Activated CD8-positive, alpha-beta memory T cell treated with anti-CD3 and anti-CD28 coated beads, Interleukin-2, amount 50 U/mL, for 4 hours (primary cell): ENCODE measurements at places on chromosomes 12 and 14.

DNA sequence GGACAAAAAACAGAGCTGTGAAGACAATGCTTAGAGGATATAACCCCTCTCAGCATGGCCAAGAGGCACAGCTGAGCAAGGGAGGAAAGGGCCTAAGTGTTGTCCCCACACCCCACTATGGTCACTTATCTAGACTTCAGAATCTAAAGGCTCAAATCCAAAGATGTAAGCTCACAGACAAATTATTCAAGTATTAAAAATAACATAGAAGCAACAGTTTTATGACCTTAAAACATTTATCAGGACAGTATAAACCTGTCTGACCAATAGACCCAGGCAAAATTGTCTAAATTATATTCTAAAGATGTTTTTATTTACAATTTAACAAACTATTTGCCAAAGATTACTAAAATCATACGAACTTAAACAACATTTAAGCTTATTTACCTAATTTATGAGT, 28.1 kb upstream of the PRICKLE1 start:
- no peak for DNase-seq

GRCh38 chr14:33532553-33532952, 418.3 kb downstream of the EGLN3 start:
- DNase-seq = no peak

- DNase-seq = no peak
Measured at GRCh38 chr12:88805692-88806091, 225.4 kb upstream of the KITLG start.

DNA sequence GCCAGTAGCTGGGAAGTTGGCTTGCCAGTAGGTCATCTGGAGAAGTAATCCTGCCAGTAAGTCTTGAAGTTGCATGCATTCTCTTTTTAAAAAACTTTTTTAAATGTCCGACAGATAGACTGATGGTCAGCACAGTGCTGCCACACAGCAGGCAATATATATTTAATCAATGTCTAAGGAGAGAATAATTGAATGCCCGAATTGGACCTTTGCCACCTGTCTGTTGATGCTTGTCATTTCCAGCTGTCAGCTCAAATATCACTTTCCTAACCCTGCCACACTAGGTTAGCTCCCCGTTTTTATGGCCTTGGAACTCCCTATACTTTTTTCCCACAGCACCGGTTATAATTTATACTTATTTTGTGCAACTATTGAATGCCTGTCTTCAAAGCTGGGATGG, 2.1 kb upstream of the SLC15A4 start:
- no peak for DNase-seq

DNA sequence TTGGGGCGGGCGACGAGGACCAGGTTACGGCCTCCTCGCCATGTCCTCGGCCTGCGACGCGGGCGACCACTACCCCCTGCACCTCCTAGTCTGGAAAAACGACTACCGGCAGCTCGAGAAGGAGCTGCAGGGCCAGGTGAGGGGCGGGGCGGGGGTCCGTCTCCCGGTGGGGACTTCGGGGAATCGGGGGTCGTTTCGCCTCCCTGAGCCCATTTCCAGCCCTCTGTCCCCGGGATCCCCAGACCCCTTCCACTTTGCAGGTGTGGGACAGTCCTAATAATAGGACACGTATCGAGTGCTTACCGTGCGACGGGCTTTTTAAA, 380 bp downstream of the ANKRD13A start:
- DNase-seq = peak; percentile 28

DNA sequence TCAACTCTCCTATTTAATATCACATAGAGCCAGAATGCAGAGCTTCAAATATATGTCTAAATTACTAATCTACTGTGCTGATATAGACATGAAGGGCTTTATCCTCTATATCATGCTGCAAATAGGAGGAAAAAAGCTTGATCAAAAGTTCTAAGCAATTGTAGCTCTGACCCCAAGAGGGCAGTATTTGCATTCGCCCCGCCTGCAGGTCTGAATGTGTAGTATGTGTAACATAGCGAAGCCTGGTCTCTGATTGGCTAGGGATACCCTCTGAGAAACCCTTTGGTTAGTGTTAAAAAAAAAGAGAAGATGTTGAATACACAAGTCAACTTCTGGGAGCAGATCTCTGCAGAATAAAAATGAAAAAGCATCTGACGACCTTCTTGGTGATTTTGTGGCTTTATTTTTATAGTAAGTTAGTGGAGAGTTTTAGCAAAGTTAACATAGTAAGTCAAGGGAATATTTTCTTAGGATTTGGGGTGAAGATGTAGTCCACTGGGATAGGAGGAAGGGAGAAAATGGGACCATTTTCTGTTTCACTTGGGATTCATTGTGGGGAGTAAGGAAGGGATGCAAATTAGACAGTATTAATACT, 151.6 kb upstream of the OR4E1 start:
- peak; percentile 21 for DNase-seq

- DNase-seq = no peak
Measured at GRCh38 chr14:78927261-78927660, 757.1 kb downstream of the NRXN3 start.

DNA sequence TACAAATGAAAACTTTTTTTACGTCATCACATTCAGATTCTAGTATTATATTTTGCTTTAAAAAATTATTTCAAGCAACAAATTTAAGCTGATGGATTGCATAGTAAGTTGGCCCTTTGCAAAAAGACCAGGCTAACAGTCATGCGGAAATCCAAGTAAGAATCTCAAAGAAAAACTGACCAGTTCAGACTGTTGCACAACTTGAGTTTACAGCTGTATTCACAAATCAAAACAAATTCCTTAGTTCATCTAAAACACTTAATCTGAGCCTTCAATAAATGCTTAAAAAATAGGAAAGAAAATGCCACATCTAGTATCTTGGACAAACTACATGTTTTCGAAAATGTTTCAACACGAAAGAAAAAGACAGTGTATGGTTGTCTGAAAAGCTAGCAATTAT, 847 bp downstream of the CCDC59 start:
- DNase-seq = no peak

DNA sequence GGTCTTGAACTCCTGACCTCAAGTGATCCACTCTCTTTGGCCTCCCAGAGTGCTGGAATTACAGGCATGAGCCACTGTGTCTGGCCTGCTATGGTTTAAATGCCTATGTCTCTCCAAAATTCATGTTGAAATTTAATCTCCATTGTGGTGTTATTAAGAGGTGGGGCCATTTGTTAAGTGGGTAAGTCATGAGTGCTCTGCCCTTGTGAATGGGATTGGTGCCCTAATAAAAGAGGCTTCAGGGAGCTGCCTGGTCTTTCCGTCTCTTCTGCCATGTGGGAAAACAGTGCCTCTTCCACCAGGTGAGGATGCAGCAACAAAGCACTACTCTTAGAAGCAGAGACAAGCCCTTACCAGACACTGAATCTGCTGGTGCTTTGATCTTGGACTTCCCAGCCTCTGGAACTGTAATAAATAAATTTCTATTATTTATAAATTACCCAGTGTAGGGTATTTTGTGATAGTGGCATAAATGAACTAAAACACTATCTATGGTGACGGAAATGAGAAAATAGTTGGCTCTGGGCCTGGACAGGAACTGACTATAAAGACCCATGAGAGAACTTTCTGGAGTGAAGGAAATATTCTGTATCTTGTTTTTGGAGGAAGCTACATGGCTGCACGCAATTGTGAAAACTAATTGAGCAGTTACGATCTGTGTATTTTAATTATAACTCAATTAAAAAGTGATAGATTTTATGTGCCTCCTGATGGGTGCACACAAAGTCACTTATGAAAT, 12.1 kb upstream of the ATP23 start:
- no peak for DNase-seq

- no peak for DNase-seq
Measured at GRCh38 chr12:45244561-45245343, 28.9 kb downstream of the ANO6 start.

GRCh38 chr12:72716221-72716620, 444.1 kb downstream of the TRHDE start:
- DNase-seq = no peak

- DNase-seq = no peak
Measured at GRCh38 chr12:13536219-13536910, 339.8 kb downstream of the EMP1 start.

GRCh38 chr12:56834886-56835285, 71.8 kb downstream of the HSD17B6 start:
- no peak for DNase-seq

- no peak for DNase-seq
Measured at GRCh38 chr12:113467142-113467501, 4.5 kb downstream of the LHX5 start.

DNA sequence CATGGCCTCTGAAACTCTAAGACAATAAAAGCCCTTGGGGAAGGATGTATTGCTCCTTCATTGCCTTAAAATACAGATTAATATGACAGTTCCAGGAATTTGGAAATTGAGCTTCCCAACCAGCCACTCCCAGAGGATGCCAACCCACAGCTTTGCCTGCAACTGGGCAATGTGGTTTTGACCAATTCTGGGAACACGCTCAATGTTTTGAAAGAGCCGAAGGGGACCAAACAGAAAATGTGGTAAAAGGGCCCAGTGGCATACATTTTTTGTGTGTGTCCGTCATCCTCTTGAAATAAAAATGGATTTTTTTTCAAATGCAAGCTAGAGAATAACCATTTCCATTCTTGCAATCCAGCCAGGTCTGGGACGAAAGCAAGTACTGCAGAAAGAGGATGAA, 88.3 kb upstream of the PLEKHG7 start:
- no peak for DNase-seq

DNA sequence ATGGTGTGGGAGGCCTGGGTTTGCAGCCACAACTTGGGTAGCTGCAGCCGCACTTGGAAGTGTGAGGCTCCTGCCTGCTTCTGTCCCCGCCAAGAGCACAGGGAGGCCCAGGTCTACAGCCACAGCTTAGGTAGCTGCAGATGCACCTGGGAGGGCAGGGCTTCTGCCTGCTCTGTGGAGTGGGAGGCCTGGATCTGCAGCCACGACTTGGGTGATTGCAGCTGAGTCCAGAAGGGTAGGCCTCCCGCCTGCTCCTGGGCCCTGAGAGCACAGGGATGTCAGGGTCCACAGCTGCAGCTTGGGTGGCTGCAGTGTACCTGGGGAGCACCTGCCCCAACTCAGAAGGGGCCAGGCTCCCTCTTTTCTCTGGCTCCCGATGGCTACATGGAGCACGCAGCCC, 287.3 kb downstream of the AEBP2 start:
- no peak for DNase-seq

DNA sequence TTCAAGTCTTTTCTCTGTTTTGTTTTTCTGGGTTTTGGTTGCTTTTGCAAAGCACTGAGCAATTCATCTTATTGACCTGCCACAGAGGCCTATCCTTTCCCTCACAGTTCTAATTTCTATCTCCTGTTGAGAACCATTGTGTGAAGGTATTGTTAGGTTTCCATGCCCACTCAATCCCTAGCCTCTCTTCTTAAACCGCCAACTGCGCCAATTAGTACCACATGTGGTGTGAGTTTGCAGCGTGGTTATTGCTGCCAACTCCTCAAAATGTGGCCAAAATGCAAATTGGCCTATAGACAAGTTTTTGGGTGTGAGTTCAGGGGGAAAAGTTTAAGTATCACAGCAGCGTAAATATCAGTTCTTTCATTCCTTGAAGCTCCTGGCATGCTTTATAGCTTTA, 232.6 kb downstream of the FLRT2 start:
- DNase-seq = no peak

GRCh38 chr12:31226639-31227038, 99.3 kb downstream of the SINHCAF start:
- DNase-seq = no peak

DNA sequence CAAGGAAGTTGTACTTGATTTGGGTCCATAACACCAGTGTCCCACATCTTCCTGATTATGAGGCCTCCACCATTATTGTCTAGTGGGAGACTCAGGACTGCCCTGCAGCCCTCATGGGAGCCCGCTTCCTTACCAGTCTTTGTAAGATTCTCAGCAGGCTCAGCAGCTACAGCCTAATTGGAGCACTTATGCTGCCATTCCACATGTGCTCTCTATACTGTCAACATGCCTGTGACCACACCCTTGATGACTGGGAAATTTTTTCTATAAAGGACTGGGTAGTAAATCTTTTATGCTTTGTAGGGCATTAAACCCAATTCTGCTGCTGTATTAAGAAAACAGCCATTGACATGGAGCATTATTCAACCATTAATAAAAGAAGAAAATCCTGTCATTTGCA, 145.5 kb upstream of the IGF1 start:
- DNase-seq = no peak

DNA sequence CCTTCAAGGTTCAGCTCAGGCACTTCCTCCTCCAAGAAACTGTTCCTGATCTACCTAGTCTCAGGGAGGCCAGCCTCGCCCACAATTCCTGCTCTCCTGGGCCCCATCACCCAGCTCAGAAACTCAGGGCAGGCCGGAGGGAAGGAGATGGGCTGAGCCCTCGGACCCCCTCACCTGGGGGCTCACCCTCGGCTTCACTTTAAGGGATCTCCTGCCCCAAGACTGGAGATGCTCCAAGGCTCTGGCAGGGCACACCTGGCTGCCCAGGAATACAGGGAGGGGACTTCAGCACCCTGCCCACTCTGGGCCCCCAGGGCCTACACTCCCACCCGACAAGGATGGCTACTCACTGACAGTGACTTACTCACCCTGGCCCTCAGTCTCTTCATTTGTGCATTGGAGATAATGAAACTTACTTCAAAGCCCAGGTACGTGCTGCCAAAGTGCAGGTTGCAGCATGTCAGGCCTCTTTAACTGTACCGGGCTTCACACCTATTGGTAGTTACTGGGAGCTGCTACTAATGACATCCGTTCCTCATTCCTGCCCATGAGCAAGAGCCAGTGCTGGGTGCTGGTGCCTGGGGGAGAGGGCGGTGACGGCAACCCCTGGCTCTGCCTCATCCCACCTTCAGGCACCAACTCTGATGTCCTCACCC, 21.0 kb upstream of the PPP1R13B start:
- no peak for DNase-seq

DNA sequence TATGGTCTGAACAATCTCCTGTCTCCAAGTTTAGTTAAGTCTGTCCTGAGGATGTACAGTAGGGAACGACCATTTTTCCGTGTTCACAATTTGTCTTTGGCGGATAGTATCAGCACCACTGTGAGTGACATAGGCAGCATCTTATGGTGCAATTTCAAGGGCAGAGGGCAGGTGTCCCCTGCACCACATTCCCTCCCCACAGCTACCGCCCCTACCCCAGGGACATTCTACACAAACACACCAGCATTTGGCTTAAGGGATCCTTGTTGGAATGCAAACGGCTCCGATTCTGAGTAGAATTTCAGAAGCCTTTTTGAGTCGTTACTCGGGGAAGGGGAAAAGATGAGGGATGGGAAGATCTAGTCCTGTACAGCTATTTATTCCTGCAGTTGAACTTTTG, 25.1 kb upstream of the DICER1 start:
- no peak for DNase-seq

GRCh38 chr12:120235369-120236323, 29.9 kb downstream of the PXN start:
- DNase-seq = no peak

DNA sequence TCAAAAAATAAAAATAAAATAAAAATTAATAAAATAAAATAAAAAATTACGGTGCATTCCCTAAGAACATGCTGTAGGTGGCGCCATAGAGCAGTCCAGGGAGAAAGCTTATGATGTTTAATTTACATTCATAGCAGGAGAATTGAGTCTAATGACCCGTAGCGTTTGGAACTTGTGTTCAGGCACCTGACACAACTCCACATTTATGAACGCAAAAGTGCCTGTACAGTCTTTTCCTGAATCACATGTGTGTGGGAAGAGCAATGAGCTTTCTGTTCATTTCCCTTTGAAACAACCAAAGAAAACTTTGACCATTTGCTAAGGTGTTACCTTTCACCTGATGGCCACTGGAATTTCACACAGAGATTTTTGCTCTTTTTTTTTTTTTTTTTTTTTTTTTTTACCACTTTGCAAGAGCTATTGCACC, 60.6 kb upstream of the KCNA1 start:
- no peak for DNase-seq

- DNase-seq = no peak
Measured at GRCh38 chr12:106067606-106068205, 71.0 kb downstream of the NUAK1 start.
